ENCODE measurements at places on chromosomes 12 and 14.

DNA sequence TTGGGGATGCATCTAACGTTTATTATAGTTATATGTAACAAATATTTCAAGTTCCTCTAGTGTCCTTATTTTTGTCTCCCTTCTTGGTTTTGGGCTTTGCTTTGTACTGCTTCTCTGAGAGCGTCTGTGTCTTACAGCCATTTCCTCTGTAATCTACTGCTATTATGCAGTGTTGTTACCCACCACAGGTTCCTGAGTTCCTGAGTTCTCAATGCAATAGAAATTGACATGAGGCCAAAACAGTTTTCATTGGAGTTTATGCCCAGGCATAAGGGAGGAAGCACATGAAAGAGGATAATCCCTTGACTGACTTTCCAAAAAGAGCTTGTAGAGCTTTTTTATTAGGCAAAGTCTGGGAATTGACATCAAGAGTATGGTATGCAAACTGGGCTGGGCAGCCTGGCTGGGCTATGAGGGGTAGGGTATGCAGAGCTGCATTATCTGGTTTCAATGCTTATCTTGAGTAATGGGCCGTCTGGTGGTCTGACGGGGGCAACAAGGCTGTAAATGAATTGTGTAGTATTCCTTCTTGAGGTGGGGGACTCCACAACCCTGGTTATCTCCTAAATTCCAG lies 722.5 kb upstream of the ATXN7L3B start:
- DNase-seq = no peak

GRCh38 chr12:87679251-87679650 lies 349.9 kb downstream of the C12orf50 start:
- no peak for DNase-seq

DNA sequence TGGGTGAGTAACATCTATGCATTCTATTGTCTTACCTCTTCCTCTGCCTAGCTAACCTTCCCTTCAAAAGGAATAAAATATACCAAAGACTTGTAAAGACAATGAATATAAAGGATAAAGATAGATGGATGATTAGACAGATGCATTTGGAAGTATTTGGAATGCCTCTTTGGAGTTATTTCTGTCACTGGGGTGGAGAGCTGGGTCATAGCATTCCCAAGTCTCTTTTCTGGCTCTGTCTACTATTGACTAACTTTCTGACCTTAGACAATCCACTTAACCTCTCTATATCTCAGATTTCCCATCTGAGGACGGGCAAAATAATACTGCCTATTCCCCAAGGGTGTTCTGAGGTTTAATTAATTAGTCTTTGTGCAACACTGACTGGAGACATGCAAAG lies 517.4 kb downstream of the DIO2 start:
- DNase-seq = no peak

DNA sequence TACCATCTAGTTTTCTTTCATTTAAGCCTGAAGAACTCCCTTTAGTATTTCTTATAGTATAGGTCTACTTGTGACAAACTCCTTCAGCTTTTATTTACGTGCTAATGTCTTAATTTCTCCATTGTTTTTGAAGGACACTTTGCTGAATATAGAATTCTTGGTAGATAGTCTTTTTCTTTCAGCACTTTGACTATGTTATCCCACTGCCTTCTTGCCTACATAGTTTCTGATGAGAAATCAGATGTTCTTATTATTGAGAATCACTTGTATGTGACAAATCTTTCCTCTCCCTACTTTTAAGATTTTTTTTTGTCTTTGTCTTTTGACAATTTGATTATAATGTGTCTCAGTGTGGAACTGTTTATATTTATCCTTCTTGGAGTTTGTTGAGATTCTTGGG lies 5.1 kb upstream of the MIS18BP1 start:
- DNase-seq = no peak

- DNase-seq = no peak
These were observed 27.6 kb downstream of the NCKAP5L start for GRCh38 chr12:49800421-49801140.

DNA sequence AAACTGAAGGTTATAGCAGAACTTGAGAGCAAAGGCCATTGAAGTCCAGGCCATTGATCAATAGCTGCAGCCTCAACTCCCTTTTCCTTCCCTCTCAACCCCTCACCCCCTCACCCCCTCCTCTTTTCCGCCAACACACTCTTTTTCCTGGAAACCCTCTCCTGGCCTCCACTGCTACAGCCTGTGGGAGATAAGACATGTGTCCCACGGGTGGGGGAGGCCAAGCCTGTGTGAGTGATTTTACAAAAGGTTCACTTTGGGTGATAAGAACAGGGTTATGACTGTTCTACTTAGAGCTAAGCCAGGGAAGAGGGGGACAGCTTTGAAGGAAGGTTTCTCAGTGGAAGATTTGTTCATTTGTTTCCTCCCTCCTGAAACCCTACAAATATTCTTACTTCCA lies 9.2 kb upstream of the FGF23 start:
- no peak for DNase-seq

- DNase-seq = peak; percentile 86
These were observed 58.7 kb upstream of the KCNA5 start for GRCh38 chr12:4984971-4985370.

GRCh38 chr12:24705216-24705615 lies 243.7 kb downstream of the BCAT1 start:
- DNase-seq = no peak

- DNase-seq = peak; percentile 77
These were observed 71.9 kb downstream of the CRACR2A start for GRCh38 chr12:3680919-3681594.

- no peak for DNase-seq
These were observed 2.7 kb downstream of the BHLHE41 start for GRCh38 chr12:26122061-26122680.

- peak; percentile 22 for DNase-seq
These were observed 5.3 kb upstream of the PLEKHG3 start for GRCh38 chr14:64698903-64699302.

DNA sequence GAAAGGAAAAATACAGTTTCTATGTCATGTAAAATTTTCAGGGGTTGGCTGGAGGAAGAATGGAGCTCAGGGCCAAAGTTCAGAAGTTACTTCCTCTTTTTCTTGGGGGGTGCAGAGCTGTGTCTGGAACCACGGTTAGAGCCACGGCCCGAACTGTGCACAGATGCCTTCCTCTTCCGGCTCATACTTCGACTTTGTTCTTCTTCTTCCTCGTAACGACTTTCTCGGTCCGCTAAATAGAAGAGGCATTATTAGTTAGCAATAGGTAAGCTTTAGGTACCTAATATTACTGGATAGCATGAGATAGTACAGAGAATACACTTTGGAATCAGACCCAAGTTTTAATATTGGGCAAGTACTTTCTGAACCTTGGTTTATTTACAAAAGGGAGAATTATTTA lies 31.2 kb downstream of the SUPT16H start:
- DNase-seq = no peak

- DNase-seq = no peak
These were observed 36.4 kb upstream of the C14orf180 start for GRCh38 chr14:104542871-104543830.

DNA sequence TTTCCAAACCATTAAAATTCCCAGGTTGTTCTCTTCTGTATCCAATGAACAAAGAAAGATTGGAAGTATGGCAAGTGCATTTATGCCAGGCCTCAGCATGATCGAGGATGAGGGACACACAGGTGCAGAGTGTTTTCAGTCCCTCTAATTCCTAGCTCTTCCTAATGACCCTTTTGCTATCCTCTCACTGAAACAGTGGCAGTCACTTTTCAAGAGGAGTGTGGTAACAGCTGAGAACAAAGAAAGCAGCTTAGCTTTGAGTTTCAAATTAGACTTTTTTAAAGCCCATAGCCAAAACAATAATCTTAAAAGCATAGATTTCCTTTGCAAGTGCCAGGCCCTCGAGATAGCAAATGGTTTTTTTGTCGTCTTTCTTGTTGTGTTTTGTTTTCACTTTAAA lies 110.8 kb downstream of the KCNH5 start:
- no peak for DNase-seq

- DNase-seq = no peak
These were observed 70.9 kb downstream of the MON2 start for GRCh38 chr12:62537551-62537950.

DNA sequence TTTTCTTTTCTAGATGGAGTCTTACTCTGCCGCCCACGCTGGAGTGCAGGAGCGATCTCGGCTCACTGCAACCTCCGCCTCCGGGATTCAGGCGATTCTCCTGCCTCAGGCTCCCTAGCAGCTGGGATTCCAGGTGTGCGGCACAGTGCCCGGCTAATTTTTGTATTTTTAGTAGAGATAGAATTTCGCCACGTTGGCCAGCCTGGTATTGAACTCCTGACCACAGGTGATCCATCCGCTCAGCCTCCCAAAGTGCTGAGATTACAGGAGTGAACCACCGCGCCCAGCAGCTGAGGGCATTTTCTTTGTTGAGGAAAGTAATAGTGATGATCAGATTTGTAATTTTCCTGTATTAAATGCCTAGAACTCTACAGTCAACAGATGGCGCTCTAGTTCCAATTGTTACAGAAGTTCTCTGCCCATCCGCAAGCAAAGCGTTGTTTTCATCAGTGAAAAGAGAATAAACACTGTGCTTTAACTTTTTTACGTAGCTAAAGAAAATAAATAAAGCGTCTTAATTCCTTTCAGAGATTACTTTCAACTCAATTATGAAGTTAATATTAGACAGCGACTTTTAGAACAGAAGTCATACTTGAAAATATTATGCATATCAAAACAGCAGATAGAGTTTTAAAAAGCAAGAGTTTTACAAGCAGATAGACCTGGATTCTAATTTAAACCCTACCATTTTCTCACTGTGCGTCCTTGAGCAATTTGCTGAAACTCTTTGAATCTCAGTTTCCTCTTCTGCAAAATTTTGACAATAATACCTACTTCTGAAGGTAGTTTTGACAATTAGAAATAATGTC lies 335.1 kb downstream of the DUSP6 start:
- peak; percentile 7 for DNase-seq

GRCh38 chr12:50166799-50167048 lies 445 bp downstream of the CERS5 start:
- no peak for DNase-seq

- no peak for DNase-seq
These were observed 85.0 kb downstream of the CRADD start for GRCh38 chr12:93762059-93762719.

- no peak for DNase-seq
These were observed 32.8 kb downstream of the ABCD2 start for GRCh38 chr12:39586816-39587215.

GRCh38 chr12:122949405-122949804 lies 16.9 kb downstream of the ABCB9 start:
- DNase-seq = no peak

- no peak for DNase-seq
These were observed 51.0 kb downstream of the MAGOHB start for GRCh38 chr12:10562306-10562933.

- no peak for DNase-seq
These were observed 37.6 kb downstream of the SPATA7 start for GRCh38 chr14:88422919-88423650.

- DNase-seq = no peak
These were observed 329.4 kb upstream of the SOX5 start for GRCh38 chr12:24278832-24279231.

GRCh38 chr12:131536766-131537165 lies 174.1 kb upstream of the SFSWAP start:
- no peak for DNase-seq

GRCh38 chr12:52992699-52993557 lies 13.3 kb upstream of the EIF4B start:
- no peak for DNase-seq

DNA sequence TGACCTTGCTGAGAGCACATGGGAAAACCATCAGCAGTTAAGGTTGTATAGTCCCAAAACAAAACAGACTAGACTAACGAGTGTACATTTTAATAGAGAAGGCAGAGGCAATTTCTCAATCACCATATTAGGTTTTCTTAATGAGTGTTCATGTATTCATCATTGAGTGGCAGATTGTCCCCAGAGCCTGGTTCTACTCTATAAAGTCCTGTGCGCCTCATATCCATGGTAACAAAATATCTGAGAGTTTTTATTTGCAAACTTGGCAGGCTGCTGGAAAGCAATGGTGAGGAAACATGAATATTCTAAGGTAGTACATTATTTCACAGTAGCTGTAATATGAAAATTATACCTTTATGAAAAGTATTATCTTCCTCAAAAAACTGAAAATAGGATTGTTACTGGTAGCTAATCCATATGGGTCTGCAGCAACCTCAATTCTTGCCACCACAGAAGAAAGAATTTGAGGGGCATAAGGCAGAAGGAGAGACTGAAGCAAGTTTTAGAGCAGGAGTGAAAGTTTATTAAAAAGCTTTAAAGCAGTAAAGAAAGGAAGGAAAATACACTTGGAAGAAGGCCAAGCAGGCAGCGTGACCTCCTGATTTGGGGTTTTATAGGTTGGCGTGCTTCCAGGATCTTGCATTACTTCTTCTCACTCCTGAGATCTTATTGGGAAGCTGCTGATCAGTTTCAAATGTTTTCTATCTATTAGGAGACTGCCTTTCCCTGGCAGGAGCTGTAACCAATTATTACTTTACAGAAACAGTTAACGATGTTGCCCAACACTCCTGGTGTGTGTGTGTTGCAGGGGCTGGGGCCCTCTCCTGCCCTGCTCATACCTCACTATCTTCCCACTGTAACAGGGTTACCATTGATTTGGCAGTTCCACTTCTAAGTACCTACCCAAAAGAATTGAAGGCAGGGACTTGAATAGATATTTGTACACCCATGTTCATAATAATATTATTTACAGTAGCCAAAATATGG lies 154.0 kb upstream of the NUDT4 start:
- peak; percentile 60 for DNase-seq

GRCh38 chr12:132486576-132486975 lies 3.4 kb upstream of the FBRSL1 start:
- DNase-seq = no peak

- no peak for DNase-seq
These were observed 24.4 kb downstream of the SLC8B1 start for GRCh38 chr12:113310489-113310888.

GRCh38 chr14:83478741-83479140 lies 1945.1 kb upstream of the SEL1L start:
- no peak for DNase-seq

GRCh38 chr14:104009297-104009696 lies 67.0 kb upstream of the RD3L start:
- no peak for DNase-seq

DNA sequence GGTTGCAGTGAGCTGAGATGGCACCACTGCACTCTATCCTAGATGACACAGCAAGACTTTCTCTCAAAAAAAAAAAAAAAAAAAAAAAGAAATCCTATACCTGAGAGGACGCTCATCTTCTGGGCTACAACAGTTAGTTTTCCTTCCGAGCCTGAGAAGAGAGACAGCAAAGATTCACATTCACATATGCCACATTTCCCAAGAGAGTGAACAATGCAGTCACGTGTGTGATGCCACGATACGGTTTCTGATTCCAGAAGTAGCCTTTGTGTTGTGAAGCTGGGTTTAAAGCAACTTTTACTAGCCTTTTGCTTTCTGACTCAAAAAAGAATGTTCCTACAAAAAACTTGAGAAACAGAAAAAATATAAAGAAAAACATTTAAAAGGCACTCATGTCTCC lies 19.5 kb downstream of the GCN1 start:
- DNase-seq = no peak

GRCh38 chr14:33951183-33951840 lies 438 bp upstream of the EGLN3 start:
- DNase-seq = no peak
